ENCODE measurements at places on chromosomes 6 and 20.
A peak's percentile ranks its signal among the peaks of the same experiment; 100 is the strongest.

DNA sequence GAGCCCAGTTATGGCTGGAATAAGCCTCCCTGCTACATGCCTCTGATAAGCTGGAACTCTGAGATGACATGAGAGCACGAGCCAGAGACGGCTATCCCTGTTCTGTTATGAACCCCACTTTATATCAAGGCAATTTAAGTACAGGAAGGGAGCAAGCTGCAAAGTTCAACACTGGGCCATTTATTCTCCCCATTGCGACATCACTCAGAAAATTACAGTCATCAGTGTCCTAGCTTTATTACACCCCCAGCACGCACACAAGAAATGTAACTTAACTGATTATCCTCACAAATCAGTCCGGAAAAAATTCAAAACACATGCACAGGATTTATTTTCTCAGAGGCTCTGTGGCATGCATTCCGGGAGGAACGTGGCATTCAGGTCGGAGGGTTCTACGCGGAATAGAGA lies 125.3 kb upstream of the SLC2A12 start:
- no peak for DNase-seq

DNA sequence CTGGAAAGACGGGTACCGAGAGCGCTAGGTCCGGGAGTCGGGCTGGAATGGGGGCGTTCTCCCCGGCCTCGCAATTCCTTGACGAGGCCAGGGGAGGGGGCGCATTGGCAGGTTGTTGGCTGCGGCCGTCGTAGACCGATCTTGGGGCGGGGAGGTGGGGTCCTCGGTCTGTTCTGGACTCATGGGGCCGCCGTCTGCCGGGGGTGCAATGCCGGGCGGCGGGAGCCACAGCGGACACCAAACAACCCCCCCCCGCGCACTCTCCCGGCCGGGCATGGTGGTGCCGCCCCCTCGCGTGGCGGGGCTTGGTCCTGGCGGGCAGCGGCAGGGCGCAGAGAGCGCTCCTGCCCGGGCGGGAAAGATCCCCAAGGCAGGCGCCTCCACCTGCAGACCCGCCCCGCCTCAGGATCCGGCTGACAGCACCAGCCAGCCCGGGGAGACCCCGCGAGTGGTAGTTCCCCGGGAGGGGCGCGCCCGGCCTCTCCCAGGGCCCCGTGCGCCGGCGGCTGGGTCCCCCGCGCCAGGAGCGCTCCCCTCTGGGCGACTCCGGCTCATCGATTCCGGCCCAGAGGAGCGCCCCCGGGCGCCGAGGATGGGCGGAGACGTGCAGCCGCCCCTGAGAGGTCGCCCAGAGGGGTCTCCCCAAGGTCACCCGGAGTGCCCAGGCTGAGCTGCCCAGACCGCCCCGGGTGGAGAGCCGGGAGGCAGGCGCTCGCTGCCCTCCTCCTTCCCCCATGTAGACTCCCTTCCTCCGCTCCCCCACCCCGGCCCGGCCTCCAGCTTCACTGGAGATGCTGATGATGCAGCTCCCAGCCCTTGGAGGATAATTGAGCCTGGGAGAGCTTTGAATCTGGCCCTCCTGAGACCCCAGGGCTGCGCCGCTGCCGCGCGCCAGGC lies 709 bp downstream of the PPP1R16B start:
- DNase-seq, result peak; percentile 16

DNA sequence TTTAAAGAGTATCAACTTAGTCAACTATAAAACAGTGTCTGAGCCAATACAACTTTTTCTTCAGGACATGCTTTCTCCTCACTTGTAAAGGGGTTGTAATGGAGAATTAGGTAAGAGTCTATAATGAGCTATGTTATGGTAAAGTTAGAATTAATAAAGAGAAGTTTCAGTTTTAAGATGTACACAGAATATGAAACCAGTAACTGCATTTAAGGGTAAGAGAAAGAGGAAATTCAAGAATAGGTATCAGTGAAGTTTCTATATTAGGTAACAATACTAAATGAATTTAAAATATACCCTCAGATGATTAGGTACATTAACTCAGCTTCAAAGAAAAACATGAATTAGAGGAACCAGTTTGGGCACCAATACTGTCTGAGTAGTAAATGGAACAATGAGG lies 1444.3 kb upstream of the ADGRB3 start:
- DNase-seq, result no peak

- no peak for DNase-seq
These were observed 89.2 kb downstream of the FAM83B start for GRCh38 chr6:54935739-54936138.

GRCh38 chr6:149268146-149268545 lies 49.4 kb upstream of the TAB2 start:
- DNase-seq, result no peak

- no peak for DNase-seq
These were observed 610 bp downstream of the PSORS1C1 start for GRCh38 chr6:31114970-31115849.

DNA sequence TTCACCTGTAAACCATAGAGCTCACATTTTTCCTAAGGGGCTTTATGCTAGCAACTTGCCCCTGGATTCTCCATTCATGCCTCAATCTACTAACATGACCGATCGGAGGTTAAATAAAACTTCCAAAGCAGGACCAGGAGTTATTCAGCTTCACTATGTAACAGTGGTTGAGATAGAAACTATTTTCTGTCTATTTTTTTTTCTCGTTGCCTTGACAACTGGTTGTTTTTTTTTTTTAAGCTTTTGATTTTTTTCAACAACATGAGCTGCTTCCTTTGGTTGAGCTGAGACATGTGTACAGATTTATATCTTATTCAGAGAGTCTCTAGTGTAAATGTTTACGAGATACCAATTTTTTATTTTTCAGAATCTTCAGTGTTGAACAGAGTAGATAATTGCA lies 85.7 kb downstream of the SHLD1 start:
- no peak for DNase-seq

- DNase-seq, result no peak
These were observed 937 bp downstream of the AKAP7 start for GRCh38 chr6:131136021-131136786.

GRCh38 chr6:81063891-81064290 lies 688.6 kb downstream of the TENT5A start:
- DNase-seq, result no peak

GRCh38 chr6:15065261-15065989 lies 180.4 kb upstream of the JARID2 start:
- DNase-seq, result no peak

- peak; percentile 36 for DNase-seq
These were observed 896 bp upstream of the RNASET2 start for GRCh38 chr6:166957087-166957804.

DNA sequence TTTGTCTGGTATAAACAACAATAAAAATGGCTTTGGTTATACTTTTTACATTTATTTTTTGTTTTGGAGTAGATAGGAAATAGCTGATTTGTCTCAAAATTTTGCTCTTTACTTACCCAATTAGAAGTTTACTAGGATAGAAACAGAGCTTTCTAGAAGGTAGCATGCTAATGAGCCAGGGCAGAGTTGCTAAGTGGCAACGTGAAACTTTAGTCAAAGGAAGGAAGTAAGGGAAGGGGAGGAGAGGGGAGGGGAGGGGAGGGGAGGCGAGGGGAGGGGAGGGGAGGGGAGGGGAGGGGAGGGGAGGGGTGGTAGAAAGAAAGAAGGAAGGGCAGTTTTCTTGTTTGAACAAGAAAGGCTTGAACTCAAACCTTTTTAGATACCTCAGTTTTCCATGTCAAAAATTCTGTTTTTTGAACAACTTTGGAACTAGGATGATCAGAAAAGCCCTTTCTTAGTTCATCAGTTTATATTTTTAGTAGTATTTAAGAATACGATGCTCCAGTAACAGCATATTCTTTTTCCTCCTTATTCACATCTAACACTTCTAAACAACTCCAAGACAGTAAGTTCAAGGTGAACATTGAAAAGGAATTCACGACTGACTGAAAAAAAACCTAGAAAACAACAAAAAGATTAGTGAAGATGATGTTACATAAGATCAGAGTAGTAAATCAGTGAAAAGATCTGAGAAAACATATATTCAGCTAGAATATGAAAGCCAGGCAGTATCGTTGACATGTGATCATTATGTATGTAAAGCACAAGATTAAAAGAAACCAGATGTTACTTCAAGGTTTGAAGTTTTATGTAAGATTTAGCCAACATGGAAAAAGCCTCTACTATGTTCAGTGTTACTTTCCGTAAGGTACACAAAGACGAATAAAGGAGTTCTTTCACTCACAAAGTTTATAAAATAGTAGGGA lies 263.4 kb downstream of the ARHGAP18 start:
- no peak for DNase-seq

- DNase-seq, result no peak
These were observed 37.2 kb downstream of the EDN1 start for GRCh38 chr6:12327391-12327790.

DNA sequence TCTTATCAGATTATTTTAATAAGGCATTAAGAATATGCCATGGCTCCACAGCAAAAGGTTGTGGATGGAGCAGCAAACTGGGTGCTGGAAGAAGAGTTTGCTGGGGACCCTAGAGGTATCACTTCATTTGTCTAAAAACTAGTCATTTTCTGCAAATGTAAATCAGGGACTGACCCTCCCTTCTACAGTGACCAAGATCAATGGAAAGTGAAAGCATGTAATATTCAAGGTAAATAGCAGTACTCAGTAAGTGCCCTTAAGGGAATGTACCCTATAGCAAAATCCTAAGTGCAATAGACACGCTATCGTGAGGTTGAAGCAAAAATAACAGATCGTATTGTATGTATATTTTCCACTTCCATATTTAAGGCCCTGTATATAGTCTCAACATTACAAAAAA lies 38.7 kb downstream of the TRDN start:
- DNase-seq, result no peak

Data from stimulated activated CD4-positive, alpha-beta T cell treated with anti-CD3 and anti-CD28 coated beads, Interleukin-4, amount 100 ng/mL, for 4 hours (primary cell).